ENCODE measurements at places on chromosomes 16 and 17. TPM values are rescaled to one million over a fixed set of nuclear protein-coding genes. Genes with fewer than 3 reads are reported as not detected.

Gene SDK2
- total RNA-seq, result not detected

Gene NUDT21
- 132 TPM for total RNA-seq

Gene GCGR
- total RNA-seq, result not detected

Gene TP53TG3F
- not detected for total RNA-seq

Gene RHBDL1
- 1.1 TPM for total RNA-seq

Gene RFFL
- total RNA-seq, result 25.7 TPM

Gene KRT12
- total RNA-seq, result not detected

Gene CDK3
- 2.0 TPM for total RNA-seq

DNA sequence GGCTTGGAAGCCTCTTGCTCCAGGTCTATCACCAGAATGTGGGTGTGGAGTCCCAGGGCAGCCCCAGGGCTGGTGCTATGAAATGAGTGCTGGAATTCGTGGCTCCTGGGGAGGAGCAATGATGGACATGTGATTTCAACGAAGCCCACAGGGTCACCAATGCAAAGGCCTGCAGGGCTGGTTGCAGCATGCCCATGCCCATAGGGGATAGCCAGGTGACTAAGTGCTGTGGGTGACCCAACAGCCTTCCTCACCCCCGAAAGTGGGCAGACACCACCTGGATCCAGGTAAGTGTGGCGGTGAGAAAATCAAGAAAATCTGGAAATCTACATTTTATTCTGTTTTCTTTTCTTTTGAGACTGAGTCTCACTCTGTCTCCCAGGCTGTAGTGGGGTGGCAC, 87.5 kb upstream of the GPRC5B start:
- DNase-seq, result no peak

DNA sequence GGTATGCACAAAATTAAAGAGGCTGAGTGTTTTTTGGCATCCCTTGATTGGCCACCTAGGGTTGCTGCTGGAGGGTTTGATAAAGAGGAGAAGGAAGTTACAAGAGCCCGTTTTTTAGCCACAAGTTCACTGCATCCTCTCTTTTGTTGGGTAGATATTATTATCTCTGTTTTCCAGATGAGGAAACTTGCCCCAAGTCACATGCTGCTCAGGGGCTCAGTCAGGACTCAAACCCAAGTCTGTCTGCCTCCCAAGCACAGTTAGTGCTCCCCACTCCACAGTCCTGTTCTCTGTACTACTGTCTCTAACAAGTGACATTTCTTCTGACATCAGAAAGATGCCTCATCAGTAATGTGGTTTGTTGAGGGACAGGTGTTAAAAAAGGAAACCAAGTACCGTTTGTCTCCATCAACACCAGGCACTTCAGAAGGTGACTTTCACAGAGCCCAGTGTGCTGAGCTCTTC, 1.4 kb downstream of the NT5M start:
- DNase-seq, result no peak

- peak; percentile 89 for DNase-seq
Observed at GRCh38 chr16:70437017-70437581, 1.8 kb downstream of the ST3GAL2 start.

- no peak for DNase-seq
Observed at GRCh38 chr17:35900708-35901480, 20.7 kb upstream of the CCL5 start.

DNA sequence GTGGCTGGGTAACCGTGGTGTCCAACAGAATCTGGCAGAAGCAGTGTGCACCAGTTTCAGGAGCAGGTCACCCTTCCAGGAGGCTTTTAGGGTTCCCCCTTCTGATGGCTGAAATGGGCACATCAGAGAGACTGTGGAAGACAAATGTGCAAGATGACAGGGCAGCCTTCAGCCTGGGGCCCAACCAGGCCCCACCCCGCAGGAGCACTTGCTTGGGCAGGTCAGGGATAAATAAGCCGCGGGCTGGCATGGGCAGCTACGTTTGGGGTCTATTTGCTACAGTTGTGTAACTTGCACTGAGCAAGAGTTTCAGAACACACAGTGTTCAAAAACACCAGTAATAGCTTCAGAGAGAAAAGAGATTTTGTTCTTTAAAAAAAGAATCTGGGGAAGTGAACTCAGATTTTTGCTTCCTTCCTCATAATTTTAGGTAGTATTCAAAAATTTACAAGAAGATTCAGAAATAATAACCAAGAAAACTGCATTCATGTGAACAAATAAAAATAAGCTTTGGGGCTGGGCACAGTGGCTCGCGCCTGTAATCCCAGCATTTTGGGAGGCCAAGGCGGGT, 44.9 kb upstream of the BAHCC1 start:
- DNase-seq, result no peak

- peak; percentile 79 for DNase-seq
Observed at GRCh38 chr16:72493716-72494415, 321.9 kb upstream of the PMFBP1 start.

DNA sequence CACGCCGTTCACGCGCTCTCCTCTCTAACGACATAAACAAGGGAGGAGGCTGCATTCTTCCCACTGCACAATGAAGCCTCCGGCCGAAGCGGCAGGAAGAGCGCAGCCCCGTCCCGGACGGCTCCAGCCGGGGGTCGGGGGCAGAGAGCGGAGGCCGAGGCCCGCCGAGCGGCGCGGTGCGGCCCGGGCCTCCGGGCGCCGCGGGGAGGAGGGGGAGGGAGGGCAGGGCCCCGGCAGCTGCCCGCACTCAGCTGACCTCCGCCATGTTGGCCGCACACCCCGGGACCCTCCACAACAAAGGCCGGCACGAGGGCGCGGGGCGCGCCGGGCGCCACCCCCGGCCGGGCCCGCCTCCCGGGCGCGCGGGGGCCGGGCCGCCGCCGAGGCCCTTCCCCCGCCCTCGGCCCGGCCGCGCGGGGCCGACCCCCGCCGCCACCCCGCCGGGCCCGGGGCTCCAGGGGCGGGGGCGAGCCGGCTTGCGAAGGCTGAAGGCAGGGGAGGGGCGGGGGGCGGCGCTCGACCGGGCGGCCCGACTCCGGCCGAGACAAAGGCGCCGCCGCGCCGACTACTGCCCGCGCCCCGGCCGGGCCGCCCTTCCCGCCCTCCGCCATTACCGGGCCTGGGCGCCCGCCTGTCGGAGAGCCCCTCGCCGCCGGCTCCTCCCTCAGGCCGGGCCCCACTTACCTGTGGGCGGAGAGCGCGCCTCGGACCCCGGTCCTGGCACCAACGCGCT, 527 bp downstream of the SIAH1 start:
- no peak for DNase-seq

- DNase-seq, result no peak
Observed at GRCh38 chr17:48382989-48383388, 47.0 kb downstream of the SKAP1 start.

DNA sequence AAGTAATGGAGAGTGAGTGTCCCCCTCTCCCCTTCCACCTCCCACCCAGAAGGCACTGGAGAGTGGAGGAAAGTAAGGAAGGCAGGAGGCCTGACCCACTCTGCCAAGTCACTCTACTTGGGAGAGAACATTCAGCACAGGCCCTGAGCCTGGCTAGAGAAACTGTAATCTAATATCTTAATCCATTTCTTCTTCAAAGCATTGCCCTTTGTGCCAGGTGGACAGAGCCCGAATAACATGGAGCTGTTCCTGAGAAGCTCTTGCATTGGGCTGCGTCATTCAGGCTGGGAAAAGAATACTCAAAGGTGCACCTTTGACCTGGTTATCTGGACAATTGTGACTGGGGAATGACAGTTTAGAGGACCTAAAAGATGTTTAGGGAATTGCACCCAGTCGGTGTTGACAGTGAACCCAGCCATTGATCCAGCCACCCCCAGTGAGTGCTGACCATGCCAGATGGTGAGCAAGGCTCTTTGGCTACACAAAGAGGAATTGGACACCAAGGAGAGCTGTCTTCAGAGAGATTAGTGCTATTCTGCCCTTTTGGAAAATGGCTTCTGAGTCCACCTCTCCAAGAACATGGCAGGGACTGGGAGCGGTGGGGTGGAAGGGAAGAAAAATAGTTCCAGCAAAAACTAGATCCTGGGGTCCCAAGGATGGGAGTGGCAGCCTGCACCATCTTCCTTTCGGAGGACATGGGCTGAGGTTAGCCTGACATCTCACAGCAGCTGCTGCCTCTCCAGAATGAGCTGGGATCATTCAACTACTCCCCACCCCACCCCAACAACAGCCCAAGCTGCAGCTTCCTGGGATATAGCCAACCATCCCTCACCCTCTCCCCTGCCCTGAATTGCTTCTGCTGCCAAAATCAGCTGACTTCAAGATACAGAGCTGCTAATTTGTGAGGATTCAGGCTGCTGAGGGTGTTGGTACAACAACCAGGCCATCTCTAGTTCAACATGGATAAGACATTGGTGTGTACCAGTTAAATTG, 11.6 kb upstream of the NOG start:
- no peak for DNase-seq
